ENCODE measurements at places on chromosomes 7 and 10.
A peak's percentile ranks its signal among the peaks of the same experiment; 100 is the strongest.

- no peaks in the 10 kb centered on the region for H3K27me3 ChIP-seq
- no peaks in the 10 kb centered on the region for H3K4me1 ChIP-seq
- DNase-seq = no peak
- H3K27ac ChIP-seq = no peak overlapping the region
- H3K36me3 ChIP-seq = no peaks in the 10 kb centered on the region
These were observed 20.5 kb downstream of the SPAG6 start for GRCh38 chr10:22365644-22366434.

- no peaks in the 10 kb centered on the region for H3K36me3 ChIP-seq
- DNase-seq = no peak
- no peak overlapping the region for H3K27ac ChIP-seq
- no peaks in the 10 kb centered on the region for H3K4me1 ChIP-seq
- H3K4me3 ChIP-seq = no peak overlapping the region
These were observed 294.5 kb upstream of the SEMA3C start for GRCh38 chr7:81213394-81213793.

DNA sequence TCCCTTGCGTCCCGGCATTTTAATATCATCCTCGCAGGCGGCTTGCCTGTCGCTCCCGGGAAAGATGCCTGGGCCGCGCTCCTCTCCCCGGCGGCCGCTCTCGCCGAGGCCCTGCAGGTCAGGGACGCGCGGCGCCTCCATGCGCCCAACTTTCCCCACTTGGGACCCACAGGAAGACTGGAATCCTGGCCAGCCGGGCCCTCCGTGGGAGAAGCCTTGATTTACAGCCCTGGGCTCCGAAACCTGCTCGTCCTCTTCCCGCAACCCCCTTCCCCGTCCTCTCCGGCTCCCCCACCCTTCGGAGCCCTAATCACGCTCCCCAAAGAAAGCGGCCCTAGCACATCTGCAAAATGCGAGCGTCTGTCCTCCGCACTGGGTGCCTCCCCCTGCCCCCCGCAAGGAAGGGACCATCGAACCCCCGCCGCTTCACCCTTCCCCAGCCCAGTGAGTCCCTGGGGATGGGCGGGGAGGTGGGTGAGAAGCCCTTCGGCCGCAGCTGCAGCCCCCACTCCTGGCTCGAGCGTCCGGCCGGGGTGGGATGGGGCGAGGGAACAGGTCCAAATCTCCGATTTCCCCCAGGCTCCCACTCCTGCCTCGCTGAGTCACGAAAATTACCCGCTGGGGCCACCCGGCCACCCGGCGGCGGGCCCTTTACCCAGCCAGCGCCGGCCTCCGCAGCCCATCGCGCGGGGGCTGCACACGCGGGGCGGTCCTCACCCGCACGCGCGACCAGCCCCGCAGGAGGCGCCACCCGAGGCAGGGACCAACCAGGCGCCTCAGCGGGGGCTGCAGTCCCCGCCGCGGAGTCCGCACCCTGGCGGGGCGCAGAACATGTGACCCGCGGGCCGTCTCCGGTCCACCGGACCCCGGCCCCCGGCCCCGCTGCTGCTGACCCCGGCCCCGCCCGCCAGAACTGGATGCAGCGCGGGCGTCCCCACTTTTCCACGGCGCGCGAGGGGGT, 695 bp downstream of the HSPA12A start:
- H3K27ac ChIP-seq = no peak overlapping the region
- H3K27me3 ChIP-seq = peaks cover 26% of the 10 kb centered on the region
- peak overlapping the region; percentile 87 for H3K4me3 ChIP-seq

DNA sequence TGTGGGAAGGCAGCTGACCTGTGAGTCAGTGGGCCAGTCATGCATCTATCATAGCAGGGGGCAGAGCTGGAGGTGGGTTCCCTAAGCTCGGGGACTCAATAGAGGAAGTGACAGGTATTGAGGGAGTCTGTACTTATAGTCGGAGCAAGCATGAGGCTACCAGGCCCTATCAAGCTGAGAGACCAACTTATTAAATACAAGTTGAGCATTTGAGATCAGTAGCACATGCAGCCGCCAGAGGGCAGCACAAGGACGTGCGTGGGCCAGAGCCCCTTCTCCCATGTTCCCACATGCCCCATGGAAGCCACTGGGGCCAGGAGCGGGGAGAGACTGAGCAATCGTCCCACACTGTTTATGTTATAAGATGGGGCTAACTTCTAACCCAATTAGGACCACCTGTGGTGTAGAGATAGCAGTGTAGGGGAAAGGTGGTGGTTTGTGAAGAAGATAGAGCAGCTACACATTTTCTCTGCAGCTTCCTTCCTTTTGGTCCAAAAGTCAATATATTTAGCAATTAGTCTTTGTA, 13.0 kb upstream of the STK31 start:
- H3K4me1 ChIP-seq = no peaks in the 10 kb centered on the region
- DNase-seq = peak; percentile 87
- no peaks in the 10 kb centered on the region for H3K27me3 ChIP-seq
- H3K27ac ChIP-seq = no peak overlapping the region
- H3K36me3 ChIP-seq = peaks cover 2% of the 10 kb centered on the region

DNA sequence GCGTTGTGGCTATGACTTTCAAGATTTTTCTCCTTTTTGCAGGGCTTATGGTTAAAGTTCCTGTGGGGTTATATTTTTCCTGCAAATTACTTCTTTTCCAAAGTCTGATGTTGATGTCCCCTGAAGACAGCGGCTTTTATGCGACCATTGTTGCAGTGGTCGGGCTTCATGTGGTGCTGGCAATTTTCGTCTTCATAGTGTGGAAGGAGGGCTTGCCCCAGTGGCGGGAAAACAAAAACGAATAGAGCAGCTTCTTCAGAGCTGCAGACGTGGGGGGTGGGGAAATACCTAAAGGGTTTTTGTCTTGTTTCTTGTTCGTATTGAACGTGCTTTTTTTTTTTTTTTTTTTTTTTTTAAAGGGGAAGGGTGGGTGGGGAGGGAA, 53.8 kb downstream of the MCMBP start:
- H3K27ac ChIP-seq = peak overlapping the region; percentile 31
- H3K36me3 ChIP-seq = peaks cover 11% of the 10 kb centered on the region
- peak overlapping the region; percentile 67 for H3K4me3 ChIP-seq
- no peak for DNase-seq

GRCh38 chr7:4273566-4274230, 408.4 kb upstream of the FOXK1 start:
- DNase-seq = no peak
- H3K36me3 ChIP-seq = peaks cover 5% of the 10 kb centered on the region
- H3K27me3 ChIP-seq = no peaks in the 10 kb centered on the region
- no peak overlapping the region for H3K4me3 ChIP-seq

DNA sequence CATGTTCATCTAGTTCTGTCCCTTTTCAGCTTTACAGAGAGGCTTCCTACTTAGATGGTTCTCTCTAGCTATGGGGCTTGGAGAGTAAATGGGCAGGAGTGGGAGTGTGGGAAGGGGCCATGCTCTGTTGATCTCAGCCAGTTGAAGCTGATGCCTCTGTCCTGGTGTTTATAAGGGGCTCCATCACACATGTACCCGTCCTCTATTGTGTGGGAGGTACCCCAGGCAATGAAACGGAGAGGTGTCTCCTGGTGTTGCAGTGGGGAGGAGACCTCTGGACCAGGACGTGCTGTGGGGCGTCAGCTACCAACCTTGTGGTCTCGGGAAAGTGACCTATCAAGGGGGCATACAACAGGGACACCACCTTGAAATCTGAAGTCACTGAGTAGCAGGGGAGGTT, 173.5 kb downstream of the CELF2 start:
- no peak overlapping the region for H3K4me3 ChIP-seq
- H3K4me1 ChIP-seq = no peaks in the 10 kb centered on the region
- no peaks in the 10 kb centered on the region for H3K27me3 ChIP-seq
- no peaks in the 10 kb centered on the region for H3K36me3 ChIP-seq
- no peak overlapping the region for H3K27ac ChIP-seq

- H3K36me3 ChIP-seq = no peaks in the 10 kb centered on the region
- no peaks in the 10 kb centered on the region for H3K4me1 ChIP-seq
- no peak for DNase-seq
These were observed 229.0 kb downstream of the GRID1 start for GRCh38 chr10:86137561-86137960.

GRCh38 chr7:115293628-115294240, 371.8 kb downstream of the MDFIC start:
- no peaks in the 10 kb centered on the region for H3K36me3 ChIP-seq
- H3K4me3 ChIP-seq = no peak overlapping the region
- DNase-seq = peak; percentile 6

GRCh38 chr10:48772059-48772458, 87.4 kb downstream of the WDFY4 start:
- no peaks in the 10 kb centered on the region for H3K36me3 ChIP-seq
- peaks cover 4% of the 10 kb centered on the region for H3K4me1 ChIP-seq
- no peak overlapping the region for H3K27ac ChIP-seq
- H3K4me3 ChIP-seq = peak overlapping the region; percentile 46
- no peak for DNase-seq
- no peaks in the 10 kb centered on the region for H3K27me3 ChIP-seq

GRCh38 chr7:107799647-107800264, 3.3 kb downstream of the SLC26A3 start:
- no peak overlapping the region for H3K27ac ChIP-seq
- no peaks in the 10 kb centered on the region for H3K36me3 ChIP-seq
- no peaks in the 10 kb centered on the region for H3K4me1 ChIP-seq
- no peak overlapping the region for H3K4me3 ChIP-seq

GRCh38 chr10:128993443-128993842, 473.6 kb upstream of the MGMT start:
- no peaks in the 10 kb centered on the region for H3K27me3 ChIP-seq
- H3K36me3 ChIP-seq = no peaks in the 10 kb centered on the region
- H3K4me1 ChIP-seq = no peaks in the 10 kb centered on the region
- peak overlapping the region; percentile 40 for H3K4me3 ChIP-seq
- no peak for DNase-seq
- H3K27ac ChIP-seq = no peak overlapping the region

DNA sequence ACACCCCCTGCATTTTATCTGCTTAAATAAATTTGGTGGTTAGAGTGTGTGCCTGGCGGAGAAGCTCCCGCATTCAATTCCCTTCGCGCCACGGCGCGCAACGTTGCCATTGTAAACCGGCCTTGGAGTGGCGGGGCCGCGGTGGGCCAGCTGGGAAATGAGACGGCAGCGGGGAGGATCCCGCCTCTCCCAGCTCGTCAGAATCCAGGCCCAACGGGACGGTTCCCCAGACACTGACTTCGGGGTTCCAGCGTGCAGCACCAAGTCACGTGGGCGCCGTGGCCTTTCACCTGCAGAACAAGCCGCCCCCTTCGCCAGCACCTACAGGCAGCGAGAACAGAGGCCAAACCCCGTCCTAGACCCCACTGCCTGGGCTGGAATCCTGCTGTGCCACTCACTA, 103.4 kb downstream of the GRID1 start:
- no peak overlapping the region for H3K4me3 ChIP-seq
- no peak for DNase-seq
- no peaks in the 10 kb centered on the region for H3K27me3 ChIP-seq
- H3K36me3 ChIP-seq = no peaks in the 10 kb centered on the region

DNA sequence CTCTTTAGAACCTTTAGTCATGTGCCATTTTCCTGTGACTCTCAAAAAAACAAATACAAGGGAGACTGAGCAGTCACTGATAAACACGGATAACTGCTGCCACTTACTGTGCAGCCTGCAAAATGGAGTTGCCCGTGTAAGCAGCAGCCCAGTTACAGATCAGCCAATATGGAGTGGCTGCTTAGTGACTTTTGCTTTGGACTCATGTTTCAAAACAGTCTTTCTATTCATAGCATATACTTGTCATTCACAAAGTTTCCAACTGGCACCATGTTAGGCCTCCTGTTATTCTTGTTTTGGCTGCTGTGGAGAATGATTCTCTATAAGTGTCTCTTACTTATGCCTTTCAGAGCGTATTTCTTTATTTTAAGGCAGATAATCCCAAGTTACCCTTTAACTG, 3.0 kb downstream of the FAM204A start:
- H3K27me3 ChIP-seq = no peaks in the 10 kb centered on the region
- DNase-seq = no peak
- H3K4me3 ChIP-seq = no peak overlapping the region
- H3K4me1 ChIP-seq = no peaks in the 10 kb centered on the region
- no peak overlapping the region for H3K27ac ChIP-seq

DNA sequence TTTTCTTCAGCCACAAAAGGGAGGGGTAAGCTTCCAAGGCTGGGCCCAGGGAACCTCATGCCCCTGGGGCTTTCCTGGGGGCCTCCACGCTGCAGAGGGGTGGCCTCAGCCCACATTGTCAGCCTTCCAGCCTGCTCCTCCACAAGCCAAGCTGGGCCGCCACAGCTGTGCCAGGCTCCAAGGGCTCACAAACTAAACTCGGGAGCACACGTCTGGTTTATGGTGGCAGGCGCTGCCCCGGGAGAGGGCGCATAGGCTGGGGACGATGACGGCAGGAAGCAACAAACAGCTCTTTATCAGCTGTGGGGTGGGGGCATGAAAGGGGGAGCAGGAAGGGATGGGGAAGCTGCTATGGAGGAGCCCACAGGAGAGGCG, 6.3 kb upstream of the CDH23 start:
- H3K27me3 ChIP-seq = no peaks in the 10 kb centered on the region
- no peaks in the 10 kb centered on the region for H3K36me3 ChIP-seq
- DNase-seq = no peak
- H3K27ac ChIP-seq = no peak overlapping the region

GRCh38 chr10:19518632-19519031, 297.6 kb upstream of the PLXDC2 start:
- no peak for DNase-seq
- no peak overlapping the region for H3K4me3 ChIP-seq
- no peaks in the 10 kb centered on the region for H3K36me3 ChIP-seq
- no peak overlapping the region for H3K27ac ChIP-seq
- no peaks in the 10 kb centered on the region for H3K27me3 ChIP-seq
- H3K4me1 ChIP-seq = no peaks in the 10 kb centered on the region

DNA sequence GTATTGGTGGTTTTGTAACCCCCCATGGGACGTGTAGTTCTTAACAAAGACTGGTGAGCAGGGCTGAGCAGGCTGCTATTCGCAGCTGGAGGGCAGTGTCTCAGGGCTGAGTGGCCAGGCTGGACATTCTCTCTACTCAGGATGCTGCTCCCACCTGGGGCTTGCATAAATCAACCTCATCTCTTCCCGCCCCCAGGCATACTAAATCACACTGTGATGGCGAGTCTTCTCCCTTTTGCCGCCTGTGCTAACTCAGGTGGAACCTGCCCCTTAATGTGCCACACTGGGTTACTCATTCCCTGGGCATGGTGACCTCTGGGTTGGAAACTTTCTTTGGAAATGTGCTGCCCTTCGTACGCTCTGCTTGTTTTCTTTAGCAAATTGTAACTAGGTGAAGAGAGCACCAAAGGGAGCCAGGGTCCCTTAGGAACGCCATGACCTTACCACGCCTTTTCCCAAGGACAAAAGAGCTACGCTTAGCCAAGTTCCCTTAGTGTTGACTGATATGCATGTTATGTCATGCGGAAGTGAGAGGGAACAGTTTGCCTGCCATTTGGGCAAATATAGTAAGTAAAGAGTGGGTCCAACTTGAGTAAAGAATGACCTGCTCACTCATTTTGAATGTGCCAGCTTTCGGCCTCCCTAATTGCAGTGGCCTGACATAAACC, 40.4 kb upstream of the COBL start:
- DNase-seq = no peak
- no peaks in the 10 kb centered on the region for H3K4me1 ChIP-seq
- H3K4me3 ChIP-seq = no peak overlapping the region
- H3K27me3 ChIP-seq = no peaks in the 10 kb centered on the region
- H3K36me3 ChIP-seq = no peaks in the 10 kb centered on the region
- H3K27ac ChIP-seq = no peak overlapping the region
